NCI-H1930 (cell line): ENCODE measurements at places on chromosomes 1 and 21.

DNA sequence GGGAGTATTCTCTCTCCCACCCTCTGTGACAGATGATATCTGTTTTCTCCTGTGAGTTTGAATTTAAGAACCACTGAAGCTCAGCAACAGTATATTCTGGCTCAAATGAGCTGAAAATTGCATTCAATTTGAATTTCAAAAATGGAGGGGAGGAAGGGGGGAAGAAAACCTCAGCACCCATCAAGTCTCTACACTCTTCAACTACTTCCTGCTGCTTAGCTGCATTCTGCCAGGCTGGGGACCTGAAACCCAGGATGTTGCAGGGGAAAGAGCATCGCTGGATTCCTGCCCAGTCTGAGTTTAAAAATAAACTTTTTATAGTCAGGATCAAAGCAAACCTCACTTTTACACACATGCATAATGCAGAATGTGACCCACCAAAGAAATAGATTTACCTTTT, 214.3 kb upstream of the ESRRG start:
- no peak for DNase-seq

GRCh38 chr1:938711-939489, 15.2 kb downstream of the SAMD11 start:
- no peak for DNase-seq

- peak; percentile 43 for DNase-seq
Measured at GRCh38 chr1:109773203-109773899, 9.6 kb upstream of the EPS8L3 start.

- no peak for DNase-seq
Measured at GRCh38 chr1:21003281-21004045, 173.2 kb downstream of the EIF4G3 start.

- no peak for DNase-seq
Measured at GRCh38 chr1:44147582-44147981, 6.2 kb upstream of the KLF18 start.

GRCh38 chr1:199101635-199102034, 462.8 kb downstream of the PTPRC start:
- DNase-seq = no peak

DNA sequence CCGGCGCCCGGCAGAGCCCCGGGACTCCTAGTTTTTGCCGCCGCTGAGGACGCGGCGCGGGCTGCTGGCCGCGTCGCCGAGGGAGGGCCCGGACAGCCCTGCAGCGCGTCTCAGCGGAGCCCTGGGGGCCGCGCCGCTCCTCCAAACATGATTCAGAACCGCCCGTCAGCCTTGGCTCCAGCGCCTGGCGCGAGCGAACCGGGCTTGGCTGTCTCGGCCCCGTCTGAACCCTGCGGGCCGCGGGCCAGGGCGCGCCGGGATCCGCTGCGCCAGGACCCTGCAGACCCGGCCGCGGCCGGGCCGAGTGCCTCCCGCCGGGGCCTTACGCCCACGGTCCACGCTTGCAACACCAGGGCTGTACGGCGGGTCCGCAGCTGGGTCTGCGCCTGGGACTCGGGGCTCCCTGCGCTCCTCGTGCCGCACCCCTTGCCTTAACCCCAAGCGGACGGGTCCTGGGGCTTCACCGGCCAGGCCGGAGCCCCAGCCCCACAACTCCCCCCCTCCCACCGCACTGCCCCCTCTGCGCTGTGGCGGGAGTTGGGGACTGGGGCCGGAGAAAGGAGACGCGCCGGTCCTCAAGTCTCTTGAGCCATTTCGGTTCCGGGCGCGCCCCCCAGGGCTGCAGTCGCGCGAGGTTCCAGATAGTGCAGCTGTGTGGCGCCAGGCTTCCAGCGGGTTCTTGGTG, 48.4 kb upstream of the CD34 start:
- DNase-seq = no peak

DNA sequence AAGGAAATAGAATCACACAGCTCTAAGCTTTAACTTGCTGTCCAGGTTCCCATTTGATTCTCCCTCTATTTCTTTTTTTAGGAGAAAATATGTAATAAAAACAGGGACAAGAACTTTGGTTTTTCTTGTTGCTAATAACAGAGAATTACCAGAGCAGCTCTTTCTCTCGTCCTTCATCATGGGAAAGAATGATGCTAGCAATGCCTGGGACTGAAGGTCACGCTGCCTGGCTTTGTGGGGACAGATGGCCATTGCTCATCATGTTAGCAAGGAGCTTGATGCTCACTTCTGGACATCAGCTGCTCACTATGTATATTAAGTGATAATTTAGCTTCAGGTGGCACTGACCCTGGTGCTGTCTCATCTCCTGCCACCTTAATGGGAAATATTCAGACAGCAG, 77.3 kb upstream of the AKT3 start:
- DNase-seq = no peak

GRCh38 chr1:22792396-22793160, 81.9 kb downstream of the EPHB2 start:
- DNase-seq = no peak

GRCh38 chr1:174954671-174955669, 44.8 kb upstream of the CACYBP start:
- DNase-seq = peak; percentile 82

DNA sequence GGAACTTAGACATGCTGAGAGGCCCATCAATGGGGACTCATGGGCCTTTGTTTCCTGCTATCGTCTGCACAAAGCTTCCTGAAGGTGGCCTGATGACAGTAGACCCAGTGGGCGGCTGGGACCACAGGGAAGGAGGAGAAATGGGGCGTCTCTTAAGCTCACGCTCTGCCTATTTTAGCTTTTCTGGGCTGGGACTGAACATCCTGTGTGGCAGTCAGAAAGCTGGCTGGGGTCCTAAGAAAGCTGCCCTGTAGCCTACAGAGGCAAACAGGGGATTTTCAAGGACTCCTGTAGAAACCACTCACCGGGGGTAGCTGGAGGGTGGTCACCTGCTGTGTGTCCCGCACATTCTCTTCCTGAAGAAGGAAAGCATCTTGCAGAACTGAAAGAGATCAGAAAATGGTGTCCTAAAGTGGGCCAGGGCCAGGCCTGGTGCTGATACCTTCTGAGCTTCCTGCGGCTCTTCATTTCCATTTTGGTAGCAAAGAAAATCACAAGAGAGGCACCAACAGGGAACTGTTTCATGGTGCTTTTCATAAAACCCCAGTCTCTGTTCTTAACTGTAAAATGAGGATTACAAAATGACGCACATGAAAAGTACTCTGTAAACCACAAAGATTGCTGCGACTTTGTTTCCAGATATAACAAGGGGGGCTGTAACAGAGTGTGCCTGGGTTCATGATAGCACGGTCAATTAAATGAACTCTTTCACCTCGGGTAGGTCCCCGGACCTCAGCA, 8.6 kb downstream of the ZNF496 start:
- no peak for DNase-seq

DNA sequence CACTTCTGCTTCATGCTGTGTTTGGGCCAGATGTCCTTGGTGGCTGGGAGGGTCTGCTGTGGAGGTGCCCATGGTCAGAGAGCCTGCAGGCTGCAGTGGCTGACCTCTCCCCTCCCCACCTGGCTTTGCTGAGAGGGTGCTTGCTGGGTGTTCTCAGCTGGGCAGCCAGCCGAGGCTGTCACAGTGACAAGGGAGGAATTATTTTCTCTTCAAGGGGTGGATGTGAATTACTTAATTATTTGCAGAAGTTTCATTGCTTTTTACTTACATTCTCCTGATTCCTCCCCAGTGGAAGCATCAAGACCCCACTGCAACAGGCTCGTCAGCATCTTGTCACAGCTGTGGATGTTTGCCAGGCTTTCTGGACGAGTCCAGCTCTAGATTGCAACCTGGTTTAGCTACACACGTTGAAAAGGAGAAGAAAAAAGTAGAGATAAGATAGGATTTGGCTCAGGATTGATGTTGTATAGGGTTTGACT, 70.3 kb downstream of the GALNT2 start:
- no peak for DNase-seq

DNA sequence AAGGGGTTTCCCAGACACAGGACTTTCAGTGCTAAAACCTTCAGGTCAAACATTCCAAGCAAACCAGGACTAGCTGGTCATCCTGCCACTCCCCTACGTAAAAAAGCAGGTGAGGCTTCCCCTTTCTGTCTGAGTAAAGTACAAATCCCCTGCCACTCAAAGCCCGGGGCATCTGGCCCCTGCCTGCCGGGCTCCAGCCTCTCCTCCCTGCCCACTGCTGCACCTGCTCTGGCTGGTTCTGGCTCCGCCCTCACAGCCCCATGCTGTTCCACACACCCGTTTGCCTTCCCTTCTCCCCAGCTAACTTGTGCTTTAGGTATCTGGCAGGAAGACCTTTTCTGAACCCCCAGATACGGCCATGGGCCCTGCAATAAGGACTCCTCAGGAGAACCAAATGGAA, 23.3 kb upstream of the S100A7 start:
- DNase-seq = no peak

- DNase-seq = no peak
Measured at GRCh38 chr1:88973520-88974137, 18.8 kb downstream of the KYAT3 start.

DNA sequence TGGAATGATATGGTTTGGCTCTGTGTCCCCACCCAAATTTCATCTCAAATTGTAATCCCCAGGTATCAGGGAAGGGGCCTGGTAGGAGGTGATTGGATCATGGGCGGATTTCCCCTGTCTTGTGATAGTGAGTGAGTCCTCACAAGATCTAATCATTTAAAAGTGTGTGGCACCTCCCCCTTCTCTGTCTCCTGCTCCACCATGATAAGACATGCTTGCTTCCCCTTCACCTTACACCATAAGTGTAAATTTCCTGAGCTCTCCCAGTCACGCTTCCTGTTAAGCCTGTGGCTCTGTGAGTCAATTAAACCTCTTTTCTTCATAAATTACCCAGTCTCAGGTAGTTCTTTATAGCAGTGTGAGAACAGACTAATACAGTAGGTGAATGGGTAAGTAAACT, 109.3 kb downstream of the DMRTB1 start:
- no peak for DNase-seq

DNA sequence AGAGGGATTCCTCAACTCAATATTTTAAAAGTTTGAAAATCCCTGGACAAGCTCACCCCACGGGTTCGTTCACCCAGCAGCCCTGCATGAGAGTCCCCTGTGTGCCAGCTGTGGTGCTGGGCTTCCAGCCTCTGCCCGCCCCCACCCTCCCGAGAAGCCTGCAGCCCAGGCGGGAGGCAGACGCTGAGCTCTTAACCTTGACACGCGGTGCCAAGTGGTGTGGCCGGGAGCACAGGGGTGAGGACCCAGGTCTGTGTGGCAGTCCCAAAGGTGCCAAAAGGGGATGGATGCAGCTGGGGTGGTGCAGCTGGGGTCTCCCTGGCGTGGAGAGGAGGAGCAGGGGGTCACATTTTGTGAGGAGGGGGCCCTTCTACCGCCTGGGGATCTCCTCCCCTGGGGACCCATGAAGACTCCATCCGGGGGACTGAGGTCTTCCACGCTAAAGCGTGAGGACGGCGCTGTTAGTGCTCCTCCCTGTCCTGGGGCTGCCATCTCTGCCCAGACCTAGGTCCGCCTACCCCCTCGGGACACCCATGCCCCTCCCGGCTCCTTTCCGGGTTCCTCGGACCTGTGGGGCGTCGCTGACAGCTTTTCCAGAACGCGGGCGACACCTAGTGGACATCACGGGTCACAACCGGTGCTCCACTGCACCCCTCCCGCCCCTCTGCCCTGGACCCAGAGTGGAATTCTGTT, 12.9 kb downstream of the PLA2G2F start:
- DNase-seq = peak; percentile 34

GRCh38 chr1:236160540-236161127, 18.3 kb downstream of the GPR137B start:
- DNase-seq = no peak

GRCh38 chr21:27764056-27764455, 797.2 kb upstream of the ADAMTS5 start:
- no peak for DNase-seq

DNA sequence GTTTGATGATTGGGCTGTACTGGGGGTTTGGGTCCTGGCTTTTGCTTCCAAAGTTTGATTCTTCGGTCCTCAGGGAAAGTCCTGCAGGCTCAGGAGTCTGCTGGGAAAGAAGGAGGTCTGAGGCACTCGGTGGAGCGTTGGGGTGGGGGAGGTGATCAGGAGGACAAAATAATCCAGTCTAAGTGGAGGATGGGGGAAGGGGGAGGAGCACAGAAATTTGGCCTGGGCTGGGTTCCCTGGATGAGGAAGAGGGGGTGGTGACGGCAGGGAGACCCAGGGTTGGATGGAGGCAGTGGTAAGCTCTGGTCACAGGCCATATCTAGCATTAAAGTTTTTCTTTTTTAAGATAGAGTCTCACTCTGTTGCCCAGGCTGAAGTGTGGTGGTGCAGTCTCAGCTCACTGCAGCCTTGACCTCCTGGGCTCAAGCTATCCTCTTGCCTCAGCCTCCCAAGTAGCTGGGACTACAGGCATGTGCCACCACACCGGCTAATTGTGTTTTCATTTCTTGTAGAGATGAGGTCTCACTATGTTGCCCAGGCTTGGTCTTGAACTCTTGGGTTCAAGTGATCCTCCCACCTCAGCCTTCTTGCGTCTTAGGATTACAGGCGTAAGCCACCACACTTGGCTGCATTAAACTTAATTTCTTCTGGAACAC, 6.8 kb downstream of the SH2D2A start:
- no peak for DNase-seq

DNA sequence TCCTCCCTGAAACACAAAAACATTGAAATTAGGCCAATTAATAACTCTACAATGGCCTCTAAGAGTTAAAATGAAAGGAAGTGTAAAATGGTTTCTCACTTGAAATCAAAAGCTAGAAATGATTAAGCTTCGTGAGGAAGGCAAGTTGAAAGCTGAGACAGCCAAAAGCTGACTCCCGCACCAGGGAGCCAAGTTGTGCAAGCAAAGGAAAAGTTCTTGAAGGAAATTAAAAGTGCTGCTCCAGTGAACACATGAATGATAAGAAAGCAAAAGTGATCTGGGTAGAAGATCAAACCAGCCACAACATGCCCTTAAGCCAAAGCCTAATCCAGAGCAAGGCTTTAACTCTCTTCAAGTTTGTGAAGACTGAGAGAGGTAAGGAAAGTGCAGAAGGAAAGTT, 22.8 kb downstream of the CYYR1 start:
- no peak for DNase-seq

GRCh38 chr1:47611992-47612391, 174.1 kb downstream of the FOXD2 start:
- no peak for DNase-seq

DNA sequence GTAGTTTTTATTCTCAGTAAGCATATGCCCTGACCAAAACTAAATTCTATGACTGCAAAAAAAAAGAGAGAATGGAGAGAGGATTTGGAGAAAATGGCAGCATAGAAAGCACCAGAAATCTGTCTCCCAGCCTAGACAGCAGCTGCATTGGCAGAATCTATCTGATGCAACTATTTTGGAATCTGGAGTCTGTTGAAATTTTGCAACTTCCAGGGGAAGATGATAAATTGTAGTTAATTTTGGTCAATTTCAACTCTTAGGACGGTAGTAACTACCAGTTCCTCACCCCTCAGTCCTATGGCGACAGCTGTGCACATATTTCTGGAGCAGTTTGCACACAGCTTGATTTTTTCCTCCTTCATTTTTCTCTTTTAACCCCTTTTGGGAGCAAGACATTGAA, 10.9 kb downstream of the EXO5 start:
- no peak for DNase-seq

DNA sequence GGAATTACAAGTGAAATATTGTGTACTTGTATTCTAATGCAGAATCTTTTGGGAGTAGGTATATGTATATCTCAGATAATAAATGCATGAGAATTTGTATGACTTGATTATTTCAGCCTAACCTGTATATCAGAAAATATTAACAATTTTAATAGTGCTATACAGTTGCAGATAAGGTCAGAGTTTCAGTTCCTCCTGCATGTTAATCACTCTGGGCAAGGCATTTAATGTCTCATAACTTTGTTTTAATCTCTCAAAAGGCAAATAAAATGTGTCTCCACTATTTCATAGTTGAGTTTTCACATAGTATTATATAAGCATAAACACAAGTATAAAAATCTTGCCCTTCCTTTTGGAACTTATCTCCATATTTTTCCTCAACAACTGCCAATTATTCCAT, 352.5 kb downstream of the KCNT2 start:
- no peak for DNase-seq
